MG63 (cell line): ENCODE measurements at places on chromosomes 1 and 21.

- no peak for DNase-seq
These were observed 9.5 kb downstream of the KDM4A start for GRCh38 chr1:43659212-43660166.

- no peak for DNase-seq
These were observed 156.1 kb upstream of the IVNS1ABP start for GRCh38 chr1:185473186-185473585.

DNA sequence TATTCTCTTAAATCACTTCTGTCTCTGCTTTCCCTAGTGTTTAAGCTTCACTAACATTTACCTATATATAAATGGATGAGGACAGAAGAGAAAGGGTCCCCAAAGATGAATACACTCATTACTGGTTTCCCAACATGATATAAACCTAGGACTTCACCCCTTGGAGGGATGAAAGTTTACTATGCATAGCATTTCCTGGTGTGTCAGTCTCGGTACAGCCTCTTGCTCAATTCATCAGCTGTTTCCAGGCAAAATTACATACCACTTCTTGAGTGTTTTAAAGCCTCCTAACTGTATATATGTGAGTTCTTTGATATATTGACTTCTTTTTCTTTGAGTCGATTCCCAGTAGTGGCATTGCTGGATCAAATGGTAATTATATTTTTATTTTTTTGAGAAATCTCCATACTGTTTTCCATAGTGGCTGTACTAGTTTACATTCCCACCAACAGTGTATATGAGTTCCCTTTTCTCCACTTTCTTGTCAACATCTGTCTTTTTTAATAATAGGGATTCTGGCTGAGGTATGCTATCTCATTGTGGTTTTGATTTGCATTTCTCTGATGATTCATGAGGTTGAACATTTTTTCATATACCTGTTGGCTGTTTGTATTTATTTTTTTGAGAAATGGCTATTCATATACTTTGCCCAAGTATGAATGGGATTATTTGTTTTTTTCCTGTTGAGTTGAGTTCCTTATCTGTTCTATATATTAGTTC is 259.3 kb upstream of the CACYBP start:
- DNase-seq, result no peak

GRCh38 chr1:235881930-235882700 is 15.4 kb upstream of the LYST start:
- no peak for DNase-seq

- no peak for DNase-seq
These were observed 3.7 kb downstream of the LENEP start for GRCh38 chr1:154996966-154997701.

GRCh38 chr1:91622616-91623015 is 122.0 kb downstream of the CDC7 start:
- DNase-seq, result peak; percentile 24

- DNase-seq, result peak; percentile 86
These were observed at the start of gene VANGL1 for GRCh38 chr1:115641762-115642167. Gene VANGL1, plus strand, starts transcription at chr1:115641970. Its CDS starts 9,444 bp downstream, at chr1:115651414.

- no peak for DNase-seq
These were observed 42.7 kb downstream of the PGBD5 start for GRCh38 chr1:230383425-230383824.

DNA sequence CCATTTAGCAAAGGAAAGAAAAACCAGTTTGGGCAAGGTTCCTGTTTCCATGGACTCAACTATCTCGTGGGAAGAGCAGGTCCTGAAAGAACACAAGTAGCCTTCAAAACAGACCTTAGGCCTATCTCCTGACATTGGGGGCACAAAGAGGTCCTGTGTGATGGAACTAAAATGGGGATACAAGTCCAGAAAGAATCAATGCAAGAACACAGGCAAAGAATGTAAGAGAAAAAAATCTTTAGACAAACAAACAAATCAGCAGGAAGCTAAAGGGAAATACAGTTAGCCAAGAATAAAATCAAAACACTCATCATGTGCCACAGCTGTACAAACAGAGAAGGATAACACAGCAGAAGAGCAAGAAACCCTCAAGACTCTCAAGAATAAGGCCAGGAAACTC is 28.2 kb downstream of the SLC30A10 start:
- peak; percentile 21 for DNase-seq

DNA sequence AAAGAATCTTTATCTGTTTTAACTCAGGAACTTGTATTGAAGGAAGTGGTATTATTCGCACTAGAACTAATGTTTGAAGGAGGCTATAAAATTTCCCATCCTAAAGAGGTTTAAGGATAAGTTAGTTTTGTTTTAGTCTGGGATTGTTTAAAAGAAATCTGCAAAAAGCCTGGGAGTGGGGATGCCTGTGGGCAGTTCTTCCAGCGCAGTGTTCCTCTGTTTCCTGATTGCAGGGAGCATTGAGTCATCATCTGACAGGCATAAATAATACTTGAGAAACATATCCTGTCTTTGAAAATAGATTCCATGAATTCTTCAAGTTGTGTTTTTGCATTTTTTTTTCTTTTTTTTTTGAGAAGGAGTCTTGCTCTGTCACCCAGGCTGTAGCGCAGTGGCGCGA is 350.8 kb upstream of the PTBP2 start:
- peak; percentile 50 for DNase-seq

DNA sequence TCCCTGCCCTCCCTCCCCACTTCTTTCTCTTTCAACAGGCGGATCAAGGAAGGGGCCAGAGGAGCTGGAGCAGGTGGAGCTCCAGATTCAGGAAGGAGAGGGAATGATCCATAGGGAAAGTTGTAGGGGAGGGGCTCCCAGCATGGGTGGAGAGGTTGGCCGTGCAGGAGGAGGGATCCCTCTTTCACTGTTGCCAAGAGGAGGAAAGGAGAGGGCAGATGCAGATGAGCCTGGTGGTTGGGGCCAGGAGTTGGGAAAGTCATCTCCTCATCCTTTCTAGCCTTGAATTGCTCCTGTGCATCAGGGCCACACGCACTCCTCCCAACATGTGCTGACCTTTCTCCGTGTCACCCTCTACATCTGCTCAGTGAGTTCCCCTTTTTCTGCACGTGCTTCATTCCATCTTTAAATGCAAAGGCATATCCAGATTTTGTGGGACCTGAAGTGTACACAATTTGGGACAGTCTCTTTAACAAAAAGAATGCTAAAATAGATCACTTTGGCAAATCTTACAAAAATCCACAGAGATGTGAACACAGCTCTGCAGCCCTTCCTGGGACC is 32.4 kb downstream of the ZBTB18 start:
- DNase-seq, result no peak

DNA sequence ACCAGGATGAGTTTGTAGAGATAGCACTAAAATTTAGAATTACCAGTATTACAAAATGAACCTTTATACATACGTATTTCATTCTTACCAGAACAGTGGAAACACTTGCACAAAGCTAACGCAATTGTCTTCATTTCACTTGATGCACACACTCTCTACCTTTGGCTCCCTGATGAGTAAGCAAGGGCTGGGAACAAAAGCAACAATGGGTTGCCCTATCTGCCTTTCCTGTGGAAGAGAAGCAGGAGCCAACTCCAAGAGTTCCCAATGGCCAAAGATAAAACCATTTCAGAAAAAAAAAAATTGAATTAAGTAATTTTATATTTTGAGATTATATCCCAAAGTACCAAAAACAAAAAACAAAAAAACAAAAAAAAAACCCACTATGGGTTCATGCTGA is 344.1 kb upstream of the GREM2 start:
- DNase-seq, result no peak

DNA sequence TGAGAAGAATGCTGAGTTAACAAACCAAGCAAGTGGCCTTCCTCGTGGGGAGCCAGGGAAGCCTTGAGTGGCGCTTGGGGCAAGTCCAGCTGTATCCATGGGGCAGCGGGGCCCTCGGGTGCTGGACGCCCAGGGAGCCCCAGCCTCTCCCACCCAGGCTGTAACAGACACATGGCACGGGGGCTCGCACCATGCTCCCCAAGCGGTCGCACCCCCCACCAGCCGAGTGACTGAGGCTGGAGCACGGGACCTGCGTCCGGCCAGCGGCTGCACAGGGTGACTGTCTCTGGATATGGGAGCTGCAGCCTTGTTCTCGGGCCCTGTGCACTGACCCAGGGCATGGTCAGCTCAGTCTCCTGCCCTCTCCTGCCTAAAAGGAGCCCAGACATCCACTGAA is 53.9 kb upstream of the ACTRT2 start:
- DNase-seq, result no peak

GRCh38 chr1:47532921-47533792 is 95.3 kb downstream of the FOXD2 start:
- peak; percentile 28 for DNase-seq

GRCh38 chr1:63955370-63956145 is 181.7 kb downstream of the ROR1 start:
- DNase-seq, result peak; percentile 17

DNA sequence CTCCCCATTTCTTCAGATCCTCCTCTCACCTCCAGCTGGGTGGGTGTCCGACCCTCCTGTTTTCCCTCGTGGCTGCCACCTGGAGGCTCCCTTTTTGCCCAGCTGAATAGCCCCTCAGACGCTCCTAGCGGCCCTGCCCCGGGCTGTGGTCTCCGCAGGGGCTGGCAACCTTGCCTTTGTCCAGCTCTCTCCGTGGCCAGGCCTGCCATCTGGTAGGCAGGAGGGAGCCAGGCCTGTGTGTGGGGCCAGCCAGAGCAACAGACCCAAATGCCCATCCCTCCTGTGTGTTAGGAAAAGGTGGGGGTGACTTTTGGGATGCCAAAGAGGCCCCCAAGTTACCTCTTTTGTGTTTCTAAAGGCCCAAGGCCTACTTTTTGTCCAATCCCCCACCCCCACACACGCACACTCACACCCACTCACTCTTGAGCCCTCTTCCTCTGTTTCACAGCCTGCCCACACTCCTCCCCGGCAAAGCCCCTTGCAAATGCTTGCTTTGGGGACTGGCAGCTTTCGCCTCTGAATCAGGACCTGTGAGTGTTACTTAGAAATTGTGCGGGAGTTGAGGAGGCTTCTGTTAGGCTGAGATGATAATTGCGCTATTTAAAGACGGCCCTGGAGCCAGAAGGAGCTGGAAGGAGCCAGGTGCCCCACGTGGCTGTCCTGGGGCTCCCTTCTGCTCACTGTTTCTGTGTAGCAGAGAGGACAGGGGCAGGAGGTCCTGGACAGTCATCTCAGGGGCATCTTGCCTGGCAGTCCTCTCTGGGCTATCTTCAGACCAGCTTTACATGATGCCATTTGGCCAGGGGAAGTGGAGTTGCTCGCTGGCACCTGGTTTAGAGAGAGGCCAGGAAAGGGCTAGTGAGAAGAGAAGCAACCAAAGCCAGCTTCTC is 9.1 kb downstream of the PPFIA4 start:
- no peak for DNase-seq

- DNase-seq, result no peak
These were observed 29.4 kb upstream of the TMPRSS2 start for GRCh38 chr21:41537356-41537755.

DNA sequence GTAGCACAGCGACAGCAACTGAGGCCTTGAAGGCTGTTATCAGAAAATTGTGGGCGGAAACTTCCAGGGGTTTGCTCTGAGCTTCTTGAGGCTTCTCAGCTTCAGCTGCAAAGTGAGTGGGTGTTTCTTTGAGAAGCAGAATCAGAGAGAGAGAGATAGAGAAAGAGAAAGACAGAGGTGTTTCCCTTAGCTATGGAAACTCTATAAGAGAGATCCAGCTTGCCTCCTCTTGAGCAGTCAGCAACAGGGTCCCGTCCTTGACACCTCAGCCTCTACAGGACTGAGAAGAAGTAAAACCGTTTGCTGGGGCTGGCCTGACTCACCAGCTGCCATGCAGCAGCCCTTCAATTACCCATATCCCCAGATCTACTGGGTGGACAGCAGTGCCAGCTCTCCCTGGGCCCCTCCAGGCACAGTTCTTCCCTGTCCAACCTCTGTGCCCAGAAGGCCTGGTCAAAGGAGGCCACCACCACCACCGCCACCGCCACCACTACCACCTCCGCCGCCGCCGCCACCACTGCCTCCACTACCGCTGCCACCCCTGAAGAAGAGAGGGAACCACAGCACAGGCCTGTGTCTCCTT is at the start of gene FASLG:
FASLG (plus strand) TSS at position 233 of the 583 bp plus-strand sequence; CDS start at position 332, 99 bp downstream.
- no peak for DNase-seq

DNA sequence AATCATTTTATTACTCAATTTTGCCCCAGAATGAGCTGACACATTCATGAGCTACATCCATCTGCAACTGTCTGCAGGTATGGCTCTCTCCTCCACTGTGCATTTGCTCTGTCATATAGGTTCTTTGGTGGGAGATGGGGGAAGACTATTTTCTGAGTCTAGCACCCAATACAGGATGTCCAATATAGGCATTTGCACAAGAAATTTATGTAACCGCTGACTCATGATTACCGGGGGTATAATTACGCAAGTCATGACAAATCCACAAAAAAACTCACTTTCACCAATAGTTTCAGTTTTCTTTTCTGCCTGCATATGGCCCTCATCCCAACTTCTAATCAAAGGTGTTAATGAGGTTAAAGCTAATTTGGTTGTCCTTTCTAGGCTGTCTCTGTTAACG is 17.5 kb upstream of the VSIG8 start:
- DNase-seq, result no peak

DNA sequence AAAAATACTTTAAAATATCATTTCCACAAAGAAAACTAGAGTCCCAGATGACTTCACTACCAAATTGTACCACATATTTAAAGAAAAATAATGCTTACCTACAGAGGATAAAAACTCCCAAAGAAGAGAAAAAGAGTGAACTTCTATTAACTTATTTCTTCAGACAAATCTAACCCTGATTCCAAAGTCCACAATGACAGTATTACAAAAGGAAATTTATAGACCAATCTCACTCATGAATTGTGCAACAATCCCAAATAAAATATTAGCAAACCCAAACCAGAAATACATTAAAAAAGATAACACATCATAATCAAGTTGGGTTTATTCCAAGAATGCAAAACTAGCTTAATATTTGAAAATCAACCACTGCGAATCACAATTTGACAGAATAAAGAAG is 161.4 kb upstream of the GALNT2 start:
- no peak for DNase-seq

- no peak for DNase-seq
These were observed 111.1 kb downstream of the SMYD2 start for GRCh38 chr1:214391873-214392645.

GRCh38 chr1:12413664-12414410 is 184.0 kb downstream of the VPS13D start:
- DNase-seq, result no peak

GRCh38 chr1:194813096-194813495 is 1626.7 kb upstream of the B3GALT2 start:
- DNase-seq, result no peak

DNA sequence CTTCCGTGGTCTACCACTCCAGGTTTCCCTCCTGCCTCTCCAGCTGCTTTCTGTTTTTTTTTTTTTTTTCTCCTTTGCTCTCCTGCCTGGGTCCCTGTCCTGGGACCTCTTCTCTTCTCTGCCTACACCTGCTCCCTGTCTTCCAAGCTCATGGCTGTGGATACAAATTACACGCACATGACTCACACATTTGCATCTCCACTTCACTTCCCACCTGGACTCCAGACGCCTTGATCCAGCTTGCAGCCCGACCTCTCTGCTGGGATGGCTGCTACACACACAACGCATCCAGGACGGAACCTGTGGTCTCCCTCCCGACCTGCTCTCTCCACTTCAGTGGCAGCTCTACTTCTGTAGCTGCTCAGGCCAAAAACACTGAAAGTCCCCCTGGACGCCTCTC is 44.4 kb upstream of the B3GALT5 start:
- no peak for DNase-seq
